Hepatocyte (in vitro differentiated cells): ENCODE measurements at places on chromosomes 11 and 22. TPM values are rescaled to one million over a fixed set of nuclear protein-coding genes. Genes with fewer than 3 reads are reported as not detected.

Gene SELENOH
- 205 and 229 TPM in 2 replicates for polyA plus RNA-seq

Gene KDM4D
- 0.46 and 1.3 TPM in 2 replicates for polyA plus RNA-seq

DNA sequence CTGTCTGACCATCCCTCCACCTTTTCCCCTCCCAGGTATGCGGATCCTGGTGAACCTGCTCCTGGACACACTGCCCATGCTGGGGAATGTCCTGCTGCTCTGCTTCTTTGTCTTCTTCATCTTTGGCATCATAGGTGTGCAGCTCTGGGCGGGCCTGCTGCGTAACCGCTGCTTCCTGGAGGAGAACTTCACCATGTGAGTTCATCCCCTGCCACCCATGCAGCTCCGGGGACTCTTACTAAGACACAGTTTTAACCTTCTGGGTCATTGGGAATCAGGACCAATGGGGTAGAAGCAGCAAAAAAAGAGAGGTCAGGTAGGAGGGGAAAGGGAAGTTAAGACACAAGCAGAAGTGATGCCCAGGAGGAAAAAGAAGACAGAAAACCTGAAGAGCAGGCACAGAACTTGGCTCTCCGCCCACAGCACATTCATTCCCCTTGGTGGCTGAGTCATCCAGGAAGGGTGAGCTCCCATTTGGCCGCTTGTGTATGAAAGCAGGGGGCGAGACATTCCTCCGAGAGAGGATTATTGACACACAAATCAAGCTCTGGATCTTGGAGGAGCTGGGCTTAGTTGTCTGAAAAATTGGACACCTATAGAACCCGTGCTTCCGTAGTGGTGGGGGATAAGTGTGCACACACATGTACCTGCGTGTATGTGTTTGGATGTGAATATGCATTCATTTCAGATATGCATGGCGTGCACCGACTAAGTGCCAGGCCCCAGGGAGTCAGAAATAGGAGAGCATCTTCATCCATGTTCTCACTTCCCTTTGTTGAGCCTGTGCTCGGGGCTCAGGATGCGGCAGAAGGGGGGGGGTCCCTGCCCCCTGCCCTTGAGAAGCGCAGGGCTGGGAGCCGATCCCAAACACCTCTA is 64.2 kb downstream of the CACNA1I start:
- no peaks in the 10 kb centered on the region for H3K27me3 ChIP-seq
- no peak overlapping the region for H3K4me3 ChIP-seq
- no peaks in the 10 kb centered on the region for H3K36me3 ChIP-seq
- H3K4me1 ChIP-seq, result no peaks in the 10 kb centered on the region
- peak; percentile 72 for DNase-seq

DNA sequence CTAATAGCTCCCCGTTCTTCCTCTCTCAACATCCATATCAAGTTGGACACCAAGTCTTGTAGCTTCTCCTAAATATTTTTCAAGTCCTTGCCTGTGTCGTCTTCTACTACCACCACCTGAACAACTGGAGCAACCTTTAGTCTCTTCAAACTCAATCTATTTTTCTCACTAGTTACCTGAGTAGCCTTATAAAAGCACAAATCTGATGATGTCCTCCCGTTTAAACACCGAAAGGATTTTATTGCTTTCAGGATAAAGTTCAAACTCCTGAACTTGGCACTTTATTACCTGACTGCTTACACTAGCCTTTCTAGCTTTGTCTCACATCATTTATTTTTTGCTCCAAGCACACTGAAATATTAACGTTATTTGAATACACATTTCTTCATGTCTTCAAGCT is 1.3 kb upstream of the PAK1 start:
- no peak overlapping the region for H3K4me3 ChIP-seq
- no peaks in the 10 kb centered on the region for H3K36me3 ChIP-seq
- H3K27ac ChIP-seq, result peak overlapping the region; percentile 92
- H3K27me3 ChIP-seq, result no peaks in the 10 kb centered on the region
- peaks cover 20% of the 10 kb centered on the region for H3K4me1 ChIP-seq

Gene IL17REL
- polyA plus RNA-seq, result not detected in 2 replicates

Gene SYT12
- polyA plus RNA-seq, result 0.50 and 1.8 TPM in 2 replicates

GRCh38 chr11:77375107-77375506 is 73.6 kb upstream of the GDPD4 start:
- peaks cover 7% of the 10 kb centered on the region for H3K4me1 ChIP-seq
- no peaks in the 10 kb centered on the region for H3K36me3 ChIP-seq
- no peaks in the 10 kb centered on the region for H3K27me3 ChIP-seq
- no peak for DNase-seq
- no peak overlapping the region for H3K4me3 ChIP-seq
- peak overlapping the region; percentile 21 for H3K27ac ChIP-seq

GRCh38 chr11:122178795-122179194 is 62.8 kb upstream of the BLID start:
- no peaks in the 10 kb centered on the region for H3K4me1 ChIP-seq
- H3K27ac ChIP-seq, result no peak overlapping the region
- no peaks in the 10 kb centered on the region for H3K36me3 ChIP-seq
- H3K4me3 ChIP-seq, result no peak overlapping the region

DNA sequence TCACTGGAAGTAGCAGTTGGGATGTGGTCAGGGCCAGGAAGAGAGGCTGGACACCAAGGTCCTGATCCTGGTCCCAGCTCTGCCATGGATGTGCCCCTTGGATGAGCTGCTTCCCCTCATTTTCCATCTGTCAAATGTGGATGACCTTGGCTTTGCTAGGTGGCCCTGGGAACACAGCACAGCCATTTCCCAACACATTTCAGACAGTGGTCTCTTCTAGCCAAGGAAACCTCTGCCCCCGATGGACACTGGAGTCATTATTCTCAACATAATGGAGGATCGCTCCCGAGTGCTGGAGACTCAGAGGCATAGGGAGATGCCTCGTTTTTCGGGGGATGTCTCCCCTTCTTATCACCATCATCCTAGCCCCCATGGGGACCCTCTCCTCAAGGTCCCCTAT is 13.6 kb upstream of the MPPED1 start:
- H3K27me3 ChIP-seq, result no peaks in the 10 kb centered on the region
- H3K36me3 ChIP-seq, result no peaks in the 10 kb centered on the region
- H3K4me1 ChIP-seq, result peaks cover 4% of the 10 kb centered on the region
- DNase-seq, result no peak

DNA sequence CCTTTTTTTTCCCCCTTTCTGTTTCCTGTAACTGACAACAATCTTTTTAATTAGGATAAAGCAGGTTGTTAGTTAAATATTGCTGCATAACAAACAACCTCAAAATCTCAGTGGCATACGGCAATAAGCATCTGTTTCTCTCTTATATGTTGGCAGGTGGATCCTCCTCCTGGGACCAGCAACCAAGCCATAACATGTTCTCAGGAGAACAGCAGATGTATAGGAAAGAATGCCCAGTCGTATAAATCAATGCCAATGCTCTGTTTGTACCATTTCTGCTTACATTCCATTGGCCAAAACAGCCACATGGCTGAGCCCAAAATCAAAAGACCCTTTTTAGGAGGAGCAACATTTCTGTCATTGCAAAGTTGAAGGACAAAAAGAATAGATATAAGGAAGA is 445.7 kb downstream of the AASDHPPT start:
- H3K4me3 ChIP-seq, result no peak overlapping the region
- no peak overlapping the region for H3K27ac ChIP-seq
- no peaks in the 10 kb centered on the region for H3K36me3 ChIP-seq
- H3K4me1 ChIP-seq, result no peaks in the 10 kb centered on the region

DNA sequence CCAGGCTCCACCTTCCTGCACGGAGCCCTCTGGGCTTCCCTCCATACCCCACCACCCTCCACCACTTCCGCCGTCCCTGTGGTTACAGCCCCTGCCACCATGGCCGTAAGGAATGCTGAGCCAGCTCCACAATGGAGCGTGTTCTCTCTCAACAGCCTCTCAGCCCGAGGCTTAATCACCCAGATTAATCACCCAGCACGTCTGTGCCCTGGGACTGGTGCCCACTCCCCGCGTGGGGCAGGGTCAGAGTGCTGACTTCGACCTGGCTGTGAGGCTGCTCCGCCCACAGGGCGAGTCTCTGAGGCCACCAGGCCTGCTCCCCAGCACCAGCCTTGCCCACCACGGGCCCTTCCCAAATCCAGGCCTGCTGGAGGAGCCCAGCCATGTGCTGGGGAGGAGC is 4.0 kb upstream of the TH start:
- H3K4me3 ChIP-seq, result no peak overlapping the region
- no peak for DNase-seq
- H3K27me3 ChIP-seq, result no peaks in the 10 kb centered on the region
- H3K4me1 ChIP-seq, result peaks cover 9% of the 10 kb centered on the region
- H3K36me3 ChIP-seq, result no peaks in the 10 kb centered on the region
- H3K27ac ChIP-seq, result no peak overlapping the region

GRCh38 chr22:23149743-23150238 is 4.5 kb downstream of the RAB36 start:
- H3K27ac ChIP-seq, result no peak overlapping the region
- no peaks in the 10 kb centered on the region for H3K36me3 ChIP-seq
- H3K4me3 ChIP-seq, result no peak overlapping the region
- no peak for DNase-seq

GRCh38 chr11:65398362-65398910 is 12.0 kb downstream of the FRMD8 start:
- no peak overlapping the region for H3K4me3 ChIP-seq
- no peak overlapping the region for H3K27ac ChIP-seq
- H3K36me3 ChIP-seq, result no peaks in the 10 kb centered on the region
- H3K4me1 ChIP-seq, result peaks cover 6% of the 10 kb centered on the region
- DNase-seq, result no peak
- H3K27me3 ChIP-seq, result no peaks in the 10 kb centered on the region

Gene GAL3ST3
- polyA plus RNA-seq, result 1.1 and 2.6 TPM in 2 replicates

- H3K4me3 ChIP-seq, result no peak overlapping the region
- H3K27ac ChIP-seq, result no peak overlapping the region
- H3K4me1 ChIP-seq, result no peaks in the 10 kb centered on the region
These were observed 541.9 kb upstream of the CCDC90B start for GRCh38 chr11:83827940-83828554.

DNA sequence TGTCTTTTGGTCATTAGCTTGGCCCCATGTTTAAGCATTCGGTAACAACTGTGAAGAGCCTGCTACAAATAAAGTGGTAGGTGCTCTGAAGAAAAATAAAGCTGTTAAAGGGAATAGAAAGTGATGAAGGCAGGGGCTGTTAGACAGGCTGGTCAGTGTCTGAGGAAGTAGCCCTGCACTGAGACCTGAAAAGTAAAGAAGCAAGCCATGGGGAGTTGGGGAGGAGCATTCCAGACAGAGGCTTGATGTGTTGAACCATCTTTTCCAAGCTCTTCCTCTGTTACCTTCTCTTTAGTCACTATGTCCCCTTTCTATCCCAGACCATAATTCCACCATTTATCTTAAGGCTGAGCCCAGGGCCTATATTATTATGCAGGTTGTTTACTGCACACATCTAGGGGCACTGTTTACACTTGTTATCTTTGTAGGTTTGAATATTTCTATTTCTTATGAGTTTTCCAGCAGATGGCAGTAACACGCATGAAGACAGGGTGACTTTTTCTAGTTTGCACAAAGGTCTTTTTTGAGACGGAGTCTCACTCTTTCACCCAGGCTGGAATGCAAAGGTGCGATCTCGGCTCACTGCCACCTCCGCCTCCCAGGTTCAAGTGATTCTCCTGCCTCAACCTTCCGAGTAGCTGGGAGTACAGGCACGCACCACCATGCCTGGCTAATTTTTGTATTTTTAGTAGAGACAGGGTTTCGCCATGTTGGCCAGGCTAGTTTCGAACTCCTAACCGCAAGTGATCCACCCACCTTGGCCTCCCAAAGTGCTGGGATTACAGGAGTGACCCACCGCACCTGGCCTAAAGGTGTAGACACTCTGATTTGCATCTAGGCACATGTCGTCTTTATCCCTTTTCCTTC is 23.0 kb downstream of the ZFTA start:
- H3K36me3 ChIP-seq, result peaks cover 2% of the 10 kb centered on the region
- no peaks in the 10 kb centered on the region for H3K4me1 ChIP-seq
- no peak overlapping the region for H3K4me3 ChIP-seq

GRCh38 chr11:101199416-101199815 is 69.8 kb upstream of the PGR start:
- no peak overlapping the region for H3K27ac ChIP-seq
- H3K36me3 ChIP-seq, result no peaks in the 10 kb centered on the region
- no peak overlapping the region for H3K4me3 ChIP-seq

Gene SYCE3
- 1.4 and 1.5 TPM in 2 replicates for polyA plus RNA-seq

Gene BRSK2
- 13.6 and 15.1 TPM in 2 replicates for polyA plus RNA-seq

DNA sequence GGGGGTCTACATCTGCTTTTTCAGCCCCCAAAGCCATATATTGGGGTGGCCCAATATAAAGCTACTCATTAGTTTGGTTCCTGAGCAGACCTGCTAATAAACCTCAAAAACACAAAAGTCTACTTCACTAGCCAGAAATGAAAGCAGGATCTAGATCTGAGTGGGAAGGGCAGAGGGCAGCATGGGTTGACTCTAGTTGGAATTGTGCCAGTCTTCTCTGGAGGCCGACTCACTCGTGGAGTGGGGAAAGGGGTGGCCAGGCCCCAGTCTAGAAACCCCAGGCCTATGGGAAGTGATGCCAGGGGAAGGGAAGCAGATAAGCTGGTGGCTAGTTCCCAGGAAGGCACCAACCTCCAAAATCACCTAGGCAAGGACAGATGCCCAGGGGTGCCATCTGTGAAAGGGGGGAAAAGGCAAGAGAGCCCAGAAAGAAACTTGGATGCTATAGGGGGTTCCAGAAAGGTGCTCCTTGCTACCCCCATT is 5.3 kb downstream of the PATZ1 start:
- H3K36me3 ChIP-seq, result no peaks in the 10 kb centered on the region
- no peaks in the 10 kb centered on the region for H3K27me3 ChIP-seq
- no peak for DNase-seq
- peaks cover 64% of the 10 kb centered on the region for H3K4me1 ChIP-seq
- peak overlapping the region; percentile 84 for H3K27ac ChIP-seq
- H3K4me3 ChIP-seq, result no peak overlapping the region

Gene CRY2
- polyA plus RNA-seq, result 23.8 and 25.5 TPM in 2 replicates

Gene FOLH1
- polyA plus RNA-seq, result not detected in 2 replicates

DNA sequence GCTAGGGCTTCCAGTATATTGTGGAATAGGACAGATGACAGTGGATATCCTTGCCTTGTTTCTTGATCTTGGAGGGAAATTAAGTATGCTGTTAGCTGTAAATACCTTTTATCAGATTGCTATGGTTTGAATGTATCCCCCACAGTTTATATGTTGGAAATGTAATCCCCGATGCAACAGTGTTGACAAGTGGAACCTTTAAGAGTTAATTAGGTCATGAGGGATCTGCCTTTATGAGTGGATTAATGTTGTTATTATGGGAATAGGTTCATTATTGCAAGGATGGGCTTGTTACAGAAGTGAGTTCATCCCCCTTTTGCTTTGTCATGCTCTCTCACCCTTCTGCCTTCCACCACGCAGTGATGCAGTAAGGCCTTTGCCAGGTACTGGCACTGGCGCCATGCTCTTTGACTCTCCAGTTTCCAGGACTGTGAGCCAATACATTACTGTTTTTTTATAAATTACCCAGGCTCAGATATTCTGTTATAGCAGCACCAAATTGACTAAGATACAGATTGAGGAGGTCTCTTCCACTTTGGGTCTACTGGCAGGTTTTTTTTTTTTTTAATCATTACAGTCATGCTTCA is 16.4 kb downstream of the CABIN1 start:
- no peak overlapping the region for H3K27ac ChIP-seq
- DNase-seq, result no peak
- no peaks in the 10 kb centered on the region for H3K36me3 ChIP-seq
- no peak overlapping the region for H3K4me3 ChIP-seq
- no peaks in the 10 kb centered on the region for H3K27me3 ChIP-seq
